WERI-Rb-1 (cell line): ENCODE measurements at places on chromosomes 1 and 21.

DNA sequence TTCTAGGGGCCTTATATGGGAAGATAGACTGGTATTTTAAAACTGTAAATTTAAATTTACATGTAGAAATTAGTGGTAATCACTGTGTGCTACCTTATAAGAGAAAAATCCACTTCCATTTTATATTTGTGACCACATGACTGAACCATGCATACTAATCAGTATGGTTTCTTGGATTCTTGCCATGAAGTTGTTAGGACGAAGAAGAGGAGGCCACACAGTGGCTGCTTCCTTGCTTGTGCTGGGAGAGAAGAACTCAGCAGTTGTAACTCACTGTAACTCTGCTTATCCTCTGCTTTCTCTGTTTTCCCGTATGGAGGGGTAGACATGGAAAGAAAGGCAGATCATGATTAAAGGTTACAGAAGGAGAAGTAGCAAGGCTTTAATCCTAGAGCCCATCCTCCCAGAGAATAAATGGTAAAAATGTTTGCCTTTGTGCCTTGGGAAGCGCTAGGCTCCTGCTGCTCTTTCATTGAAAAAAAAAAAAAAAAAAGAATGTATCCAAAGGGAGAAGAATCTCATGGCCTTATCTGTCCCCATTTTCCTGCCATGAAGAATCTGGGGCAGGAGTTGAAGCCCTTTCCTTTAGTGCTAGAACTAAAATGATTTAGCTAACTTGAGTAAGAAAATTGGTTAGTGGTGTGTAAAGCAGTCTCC lies 32.4 kb downstream of the KCTD3 start:
- no peak for DNase-seq

- no peak for DNase-seq
These were observed 241.8 kb downstream of the KIF26B start for GRCh38 chr1:245396615-245397014.

DNA sequence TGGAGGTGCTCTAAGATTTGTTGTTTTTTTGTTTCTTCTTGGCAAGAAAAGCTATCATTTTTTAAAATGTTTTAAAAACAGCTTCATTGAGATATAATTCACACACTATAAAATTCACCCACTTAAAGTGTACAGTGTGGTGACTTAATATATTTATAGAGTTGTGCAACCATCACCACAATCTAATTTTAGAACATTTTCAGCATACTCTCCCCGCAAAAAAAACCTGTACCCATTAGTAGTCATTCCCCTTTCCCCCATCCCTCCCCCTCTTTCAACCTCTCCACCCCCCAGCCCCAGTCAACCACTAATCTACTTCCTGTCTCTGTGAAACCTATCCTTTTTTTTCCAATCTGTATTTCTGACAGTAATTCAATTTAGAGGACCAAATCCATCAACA lies 30.6 kb downstream of the ZC3H11B start:
- no peak for DNase-seq

DNA sequence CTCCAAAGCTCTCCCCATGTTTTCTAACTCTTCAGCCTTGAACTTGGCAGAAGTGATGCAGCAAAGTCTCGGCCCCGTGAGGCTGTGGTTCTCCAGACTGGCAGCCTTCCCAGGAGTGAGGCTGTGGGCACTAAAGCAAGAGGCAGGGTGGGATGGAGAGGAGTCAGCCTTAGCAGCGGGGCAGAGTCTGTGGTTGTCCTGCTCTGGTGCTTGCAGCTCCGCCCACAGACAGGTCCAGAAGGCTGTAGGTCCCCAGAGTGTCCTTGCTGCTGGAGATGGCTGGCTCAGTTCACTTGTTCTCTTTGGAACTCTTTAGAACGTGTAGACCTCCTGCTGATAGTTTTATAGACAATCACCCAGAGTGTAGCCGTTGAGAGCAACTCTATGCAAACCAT lies 142.6 kb downstream of the AJAP1 start:
- no peak for DNase-seq

DNA sequence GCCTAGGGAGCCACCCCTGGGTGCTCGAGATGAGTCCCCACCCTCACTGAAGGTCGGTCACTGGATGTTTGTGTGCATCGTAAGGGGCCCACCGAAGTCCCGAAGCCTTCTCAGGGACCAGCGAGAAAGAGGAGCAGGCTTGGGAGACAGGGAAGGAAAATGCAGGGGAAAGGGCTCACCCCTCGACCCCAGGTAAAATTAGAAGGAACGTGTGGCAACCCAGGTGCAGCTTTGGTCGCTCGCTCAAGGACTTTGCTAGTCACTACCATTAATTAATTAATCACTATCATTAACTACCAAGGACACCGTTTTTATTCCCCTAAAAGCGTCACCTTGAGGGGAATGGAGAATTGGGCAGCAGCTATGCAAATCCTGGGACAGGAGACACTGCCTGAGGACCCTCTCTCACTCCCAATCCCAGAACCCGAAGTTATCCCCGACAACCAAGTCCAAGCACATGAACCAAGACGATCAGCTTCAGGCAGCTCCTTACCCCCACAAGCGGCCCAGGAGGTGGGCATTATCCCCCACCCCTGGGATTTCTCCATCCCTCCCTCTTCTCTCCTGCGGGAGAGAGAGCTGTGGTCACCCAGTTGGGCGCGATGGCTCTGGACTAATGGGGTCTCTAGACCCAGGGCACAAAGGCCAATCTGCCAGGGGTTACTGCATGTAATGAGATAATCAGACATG lies 4.2 kb upstream of the SIM2 start:
- no peak for DNase-seq
